ENCODE measurements at places on chromosomes 4 and X.

- no peak for DNase-seq
Measured at GRCh38 chr4:20420916-20421602, 169.4 kb downstream of the SLIT2 start.

DNA sequence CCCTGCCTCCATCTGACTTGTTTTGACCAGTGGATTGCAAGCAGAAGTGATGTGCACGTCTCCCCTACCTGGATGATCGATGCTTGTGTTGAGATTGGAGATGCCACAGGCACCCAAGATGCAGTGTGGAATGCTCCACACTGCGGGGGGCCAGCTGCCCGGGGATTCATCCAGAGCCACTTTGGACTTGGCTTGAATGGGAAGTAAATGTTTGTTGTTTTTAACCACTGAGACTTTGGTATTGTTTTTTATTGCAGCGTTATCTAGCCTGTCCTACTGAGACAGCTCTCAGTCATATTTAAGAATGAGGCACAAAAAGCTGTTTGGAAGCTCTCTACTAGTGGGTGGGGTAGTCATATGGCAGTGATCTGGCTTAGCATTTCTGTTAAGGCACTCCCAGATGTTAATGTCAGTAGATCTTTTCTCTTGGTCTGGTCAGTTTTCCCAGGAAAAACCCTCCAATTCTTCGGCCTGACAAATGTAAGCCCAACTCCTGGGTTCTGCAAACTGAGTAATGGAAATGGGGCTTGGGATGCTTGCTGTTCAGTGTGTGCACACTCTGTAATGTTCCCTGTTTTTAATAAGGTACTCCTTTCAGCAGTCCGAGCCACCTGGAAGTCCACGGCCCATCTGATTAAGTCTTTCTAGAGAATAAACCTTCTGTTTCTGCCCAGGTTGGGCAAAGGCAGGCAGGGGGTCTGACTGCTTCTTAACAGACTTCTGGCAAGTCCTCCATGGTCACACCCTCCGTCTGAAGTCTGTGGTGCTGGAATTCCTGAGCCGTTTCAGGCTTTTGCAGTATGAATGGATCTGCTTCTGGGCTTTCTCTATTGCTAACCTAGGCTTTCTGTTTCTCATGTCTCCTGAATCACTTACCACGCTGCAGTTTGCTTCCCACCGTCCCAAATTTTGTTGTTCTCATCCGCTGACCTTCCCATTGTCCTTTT lies 74.8 kb downstream of the WWC2 start:
- DNase-seq, result no peak

DNA sequence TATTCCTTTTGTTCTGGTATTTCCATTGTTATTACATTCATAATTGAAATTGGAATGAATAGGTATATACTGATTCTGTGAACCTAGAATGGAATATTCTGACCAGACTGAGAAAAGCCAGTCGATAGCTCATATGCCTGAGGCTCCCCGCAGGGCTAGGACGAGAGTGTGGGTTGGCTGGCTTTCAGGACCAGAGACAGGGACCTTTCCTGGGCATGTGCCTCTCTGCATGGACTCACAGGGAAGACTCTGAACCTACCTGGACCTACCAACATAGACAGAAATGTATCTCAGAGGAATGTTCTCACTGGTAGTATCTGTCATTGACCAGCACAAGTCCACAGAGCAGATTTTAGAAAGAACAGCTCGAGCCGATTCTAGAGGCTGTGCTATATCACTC lies 214.6 kb downstream of the FRMPD4 start:
- no peak for DNase-seq

GRCh38 chr4:39025552-39026085 lies 6.6 kb downstream of the TMEM156 start:
- DNase-seq, result no peak

DNA sequence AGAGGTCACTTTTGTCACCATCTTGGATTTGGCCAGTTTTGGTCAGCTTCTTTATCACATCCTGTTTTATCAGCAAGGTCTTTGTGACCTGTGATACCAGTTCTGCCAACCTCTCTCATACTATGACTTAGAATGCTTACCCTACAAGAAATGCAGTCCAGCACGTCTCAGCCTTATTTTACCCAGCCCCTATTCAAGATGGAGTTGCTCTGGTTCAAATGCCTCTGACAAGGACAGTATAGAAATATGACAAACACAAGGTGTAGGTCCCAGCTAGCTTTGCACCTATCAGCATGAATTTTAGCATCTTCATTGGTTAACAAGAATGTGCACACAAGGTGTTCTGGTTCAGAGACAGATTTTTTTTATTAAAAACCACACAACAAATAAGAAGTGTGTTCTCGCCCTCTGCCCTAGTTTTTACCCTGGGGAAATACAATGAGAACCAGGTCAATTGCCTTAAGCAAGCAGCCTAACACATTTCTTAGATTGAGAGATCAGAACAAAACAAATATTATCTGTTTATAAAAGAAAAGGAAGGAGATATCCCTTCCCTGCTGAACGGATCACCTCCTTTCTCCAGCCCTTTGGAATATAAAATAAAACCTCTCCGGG lies 962.3 kb upstream of the PRKX start:
- no peak for DNase-seq

Data from iPS DF 6.9 (cell line).